Transverse colon (tissue), 4 donors: ENCODE measurements at places on chromosomes 16 and 17.

DNA sequence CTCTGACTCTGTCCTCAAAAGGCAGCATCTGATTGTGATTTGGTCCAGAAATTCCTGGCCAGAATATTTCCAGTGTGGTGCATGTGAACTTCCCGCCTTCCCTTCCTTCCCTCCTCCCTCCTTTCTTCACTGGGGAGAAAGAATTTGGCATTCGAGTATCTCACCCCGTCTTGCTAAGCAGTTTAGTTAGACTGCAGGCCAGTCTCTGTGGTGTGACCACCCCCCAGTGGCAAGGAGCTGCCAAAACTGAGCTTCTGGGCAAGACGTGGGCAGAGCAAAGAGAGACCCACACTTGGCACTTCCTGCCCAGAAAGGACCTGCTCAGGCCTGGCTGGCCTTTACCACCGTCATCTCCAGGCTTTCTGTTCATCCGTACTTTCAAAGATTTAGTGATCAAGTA, 36.4 kb downstream of the SNX20 start:
- peak; percentile 26 for DNase-seq

DNA sequence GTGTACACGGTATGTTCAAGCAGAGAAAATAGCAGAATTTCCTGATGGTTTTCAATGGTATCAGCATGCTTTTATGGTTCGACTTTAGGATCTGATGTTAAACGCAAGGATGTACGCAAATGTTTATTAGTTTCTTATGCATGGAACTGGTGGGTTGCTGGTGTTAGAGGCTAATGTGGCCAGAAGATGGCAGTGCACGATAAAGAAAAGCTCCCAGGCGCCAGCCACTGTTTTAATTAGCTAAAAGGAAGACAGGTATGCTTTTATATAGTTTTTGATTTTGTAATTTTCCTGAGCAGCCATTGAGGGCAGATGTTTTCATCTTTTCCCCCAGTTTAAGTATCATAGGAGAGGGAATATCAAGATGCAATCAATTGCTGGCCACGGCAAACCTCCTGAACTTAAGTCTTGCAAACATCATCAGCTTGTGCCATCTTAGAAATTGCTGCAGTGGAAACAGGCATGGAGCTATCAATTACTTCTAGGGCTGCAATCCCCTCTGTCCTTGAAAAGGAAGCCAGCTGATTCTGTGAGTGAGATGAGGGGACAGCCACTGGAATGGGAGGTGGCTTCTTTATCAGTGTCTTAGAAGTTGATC, 648.5 kb upstream of the RBFOX1 start:
- DNase-seq = peak; percentile 11

- no peak for DNase-seq
Measured at GRCh38 chr17:72386619-72387237, 265.9 kb downstream of the SOX9 start.

GRCh38 chr16:4060009-4060408, 56.2 kb downstream of the ADCY9 start:
- no peak for DNase-seq

- no peak for DNase-seq
Measured at GRCh38 chr17:66971264-66971663, 6.8 kb downstream of the CACNG4 start.

DNA sequence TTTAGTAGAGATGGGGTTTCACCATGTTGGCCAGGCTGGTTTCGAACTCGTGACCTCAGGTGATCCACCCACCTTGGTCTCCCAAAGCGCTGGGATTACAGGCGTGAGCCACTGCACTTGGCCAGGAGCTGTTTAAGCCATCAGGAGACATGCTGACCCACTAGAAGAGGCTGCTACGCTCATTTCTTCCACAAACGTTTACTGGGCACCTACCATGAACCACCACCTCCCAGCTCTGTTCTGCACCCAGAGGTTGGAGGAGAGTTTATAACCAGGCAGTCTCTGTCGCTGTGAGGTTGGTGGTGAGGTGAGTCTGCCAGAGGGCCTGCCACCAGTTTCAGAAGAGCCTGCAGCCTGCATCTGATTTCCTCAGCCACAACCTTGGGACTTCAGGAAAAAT, 51.8 kb downstream of the SF3B3 start:
- DNase-seq = no peak

GRCh38 chr17:80152081-80152702, 5.3 kb upstream of the EIF4A3 start:
- no peak for DNase-seq

DNA sequence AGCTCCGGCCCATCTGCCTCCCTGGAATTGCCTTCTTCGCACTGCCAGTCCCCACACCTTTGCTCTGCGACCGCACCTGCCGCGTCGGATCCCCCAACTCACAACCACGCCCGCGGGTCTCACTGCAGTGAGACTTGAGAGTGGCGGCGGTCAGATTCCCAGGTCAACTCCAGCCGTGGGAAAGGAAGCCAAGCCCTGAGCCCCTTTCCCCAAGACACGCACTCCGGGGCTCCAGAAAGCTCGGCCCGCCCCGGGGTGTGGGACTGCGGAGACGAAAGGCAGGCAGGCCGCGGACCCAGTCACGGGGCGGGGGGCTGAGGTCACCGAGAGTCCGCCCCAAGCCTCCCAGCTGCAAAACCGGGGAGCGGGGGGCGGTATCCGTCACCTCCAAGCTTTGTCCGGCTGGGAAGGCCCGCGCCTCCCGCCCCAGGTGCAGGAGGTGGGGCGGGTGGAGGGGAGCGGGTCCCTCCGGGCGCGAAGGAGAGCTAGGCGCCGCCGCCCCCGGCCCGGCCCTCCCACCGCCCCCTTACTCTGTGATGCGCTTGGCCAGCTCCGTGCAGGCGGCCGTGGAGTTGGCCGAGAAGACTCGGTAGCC, 615 bp downstream of the PRPSAP1 start:
- peak; percentile 47 for DNase-seq

GRCh38 chr17:75610103-75610984, 22.7 kb downstream of the MYO15B start:
- DNase-seq = peak; percentile 90

DNA sequence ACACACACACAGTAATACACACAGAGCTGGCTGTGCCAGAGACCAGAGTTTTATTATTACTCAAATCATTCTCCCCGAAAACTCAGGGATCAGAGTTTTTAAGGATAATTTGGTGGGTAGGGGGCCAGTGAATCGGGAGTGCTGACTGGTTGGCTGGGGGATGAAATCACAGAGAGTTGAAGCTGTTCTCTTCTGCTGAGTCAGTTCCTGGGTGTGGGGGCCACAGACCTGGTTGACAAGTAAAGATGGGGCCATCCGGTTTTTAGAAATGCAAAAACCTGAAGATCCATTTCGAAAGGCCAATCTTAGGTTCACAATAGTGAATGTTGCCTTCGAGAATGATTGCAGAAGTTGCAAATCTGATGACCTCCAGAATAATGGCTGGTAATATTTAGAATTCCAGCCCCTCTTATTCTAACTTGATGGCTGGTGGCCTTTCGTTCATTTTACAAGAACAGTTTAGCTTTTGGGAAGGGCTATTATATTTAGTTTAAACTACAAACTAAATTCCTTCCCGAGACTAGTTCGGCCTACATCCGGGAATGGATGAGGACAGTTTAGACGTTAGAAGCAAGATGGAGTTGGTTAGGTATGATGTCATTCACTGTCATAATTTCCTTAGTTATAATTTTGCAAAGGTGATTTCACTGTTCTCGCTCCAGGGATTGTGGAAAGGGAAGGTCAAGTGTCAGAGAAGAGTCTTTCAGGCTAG, 123.2 kb downstream of the KCNJ18 start:
- DNase-seq = no peak

- peak; percentile 13 for DNase-seq
Measured at GRCh38 chr17:76872221-76872873, 4.1 kb downstream of the MGAT5B start.

- DNase-seq = no peak
Measured at GRCh38 chr17:66677201-66677981, 157.5 kb upstream of the CACNG5 start.

GRCh38 chr17:15262291-15263205, 2.6 kb downstream of the PMP22 start:
- DNase-seq = peak; percentile 85

DNA sequence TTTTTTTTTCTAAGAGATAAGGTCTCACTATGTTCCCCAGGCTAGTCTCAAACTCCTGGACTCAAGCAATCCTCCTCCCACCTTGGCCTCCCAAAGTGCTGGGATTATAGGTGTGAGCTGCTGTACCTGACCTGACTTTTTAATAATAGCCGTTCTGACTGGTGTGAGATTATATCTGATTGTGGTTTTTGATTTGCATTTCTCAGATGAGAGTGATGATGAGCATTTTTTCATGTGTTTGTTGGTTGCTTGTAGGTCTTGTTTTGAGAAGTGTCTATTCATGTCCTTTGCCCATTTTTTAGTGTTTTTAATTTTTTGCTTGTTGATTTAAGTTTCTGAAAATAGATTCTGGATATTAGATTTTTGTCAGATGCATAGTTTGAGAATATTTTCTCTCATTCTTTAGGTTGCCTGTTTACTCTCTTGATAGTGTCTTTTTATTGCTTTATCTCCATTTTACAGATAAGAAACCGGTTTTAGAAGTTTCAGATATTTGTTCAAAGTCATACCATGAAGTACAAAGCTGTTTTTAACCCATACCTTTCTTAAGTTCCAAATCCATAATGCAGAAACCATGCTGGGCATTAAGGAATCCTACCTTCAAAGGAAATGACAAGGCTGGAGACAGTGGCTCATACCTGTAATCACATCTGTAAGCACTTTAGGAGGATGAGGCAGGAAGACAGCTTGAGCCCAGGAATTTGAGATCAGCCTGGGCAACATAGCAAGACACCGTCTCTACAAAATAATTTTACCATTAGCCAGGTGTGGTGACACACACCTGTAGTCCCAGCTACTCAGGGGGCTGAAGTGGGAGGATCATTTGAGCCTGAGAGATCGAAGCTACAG, 168.4 kb upstream of the TBX2 start:
- DNase-seq = no peak

DNA sequence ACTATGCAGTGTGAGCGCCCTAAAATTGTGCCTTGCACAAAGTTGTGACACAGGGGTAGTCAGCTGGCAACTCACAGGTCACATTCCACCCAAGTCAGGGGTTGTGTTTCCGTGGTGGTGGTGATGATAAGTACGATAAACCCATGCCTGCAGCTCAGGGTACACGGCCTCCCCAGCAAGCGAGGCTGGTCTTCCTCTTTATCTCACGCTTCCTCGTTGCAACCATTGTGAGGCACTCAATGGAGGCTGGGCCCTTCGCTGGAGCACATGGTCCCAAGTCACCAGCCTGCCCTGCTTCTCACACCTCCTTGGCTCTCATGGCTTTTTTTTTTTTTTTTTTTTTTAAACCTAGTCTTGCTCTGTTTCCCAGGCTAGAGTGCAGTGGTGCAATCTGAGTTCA, 307.5 kb downstream of the CPPED1 start:
- no peak for DNase-seq

GRCh38 chr17:58917228-58917627, 161.6 kb downstream of the PPM1E start:
- no peak for DNase-seq

GRCh38 chr16:82045465-82045864, 10.4 kb downstream of the HSD17B2 start:
- DNase-seq = no peak

GRCh38 chr17:1469231-1469852, 13.3 kb upstream of the CRK start:
- DNase-seq = no peak

DNA sequence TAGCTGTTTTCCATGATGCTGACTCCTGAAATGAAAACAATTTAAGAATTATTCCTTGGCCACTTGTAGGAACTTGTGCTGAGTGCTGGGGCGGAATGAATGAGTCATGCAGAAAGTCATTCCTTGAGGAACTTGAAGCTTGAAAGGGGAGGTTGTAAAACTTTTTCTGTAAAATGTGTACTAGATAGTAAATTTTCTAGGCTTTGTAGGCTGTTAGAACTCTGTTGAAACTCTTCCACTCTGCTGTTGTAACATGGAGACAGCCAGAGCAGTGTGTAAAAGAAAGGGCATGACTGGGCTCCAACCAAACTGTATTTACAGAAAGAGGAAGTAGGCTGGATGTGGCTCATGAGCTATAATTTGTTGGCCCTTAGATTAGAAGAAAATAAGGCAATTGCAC, 46.1 kb downstream of the ABCA8 start:
- DNase-seq = peak; percentile 20

- DNase-seq = peak; percentile 78
Measured at GRCh38 chr17:19301274-19301951, 61.1 kb downstream of the B9D1 start.

GRCh38 chr16:13959626-13960025, 39.7 kb downstream of the ERCC4 start:
- DNase-seq = no peak

- peak; percentile 21 for DNase-seq
Measured at GRCh38 chr16:5917436-5918195, 820.0 kb upstream of the EEF2KMT start.

DNA sequence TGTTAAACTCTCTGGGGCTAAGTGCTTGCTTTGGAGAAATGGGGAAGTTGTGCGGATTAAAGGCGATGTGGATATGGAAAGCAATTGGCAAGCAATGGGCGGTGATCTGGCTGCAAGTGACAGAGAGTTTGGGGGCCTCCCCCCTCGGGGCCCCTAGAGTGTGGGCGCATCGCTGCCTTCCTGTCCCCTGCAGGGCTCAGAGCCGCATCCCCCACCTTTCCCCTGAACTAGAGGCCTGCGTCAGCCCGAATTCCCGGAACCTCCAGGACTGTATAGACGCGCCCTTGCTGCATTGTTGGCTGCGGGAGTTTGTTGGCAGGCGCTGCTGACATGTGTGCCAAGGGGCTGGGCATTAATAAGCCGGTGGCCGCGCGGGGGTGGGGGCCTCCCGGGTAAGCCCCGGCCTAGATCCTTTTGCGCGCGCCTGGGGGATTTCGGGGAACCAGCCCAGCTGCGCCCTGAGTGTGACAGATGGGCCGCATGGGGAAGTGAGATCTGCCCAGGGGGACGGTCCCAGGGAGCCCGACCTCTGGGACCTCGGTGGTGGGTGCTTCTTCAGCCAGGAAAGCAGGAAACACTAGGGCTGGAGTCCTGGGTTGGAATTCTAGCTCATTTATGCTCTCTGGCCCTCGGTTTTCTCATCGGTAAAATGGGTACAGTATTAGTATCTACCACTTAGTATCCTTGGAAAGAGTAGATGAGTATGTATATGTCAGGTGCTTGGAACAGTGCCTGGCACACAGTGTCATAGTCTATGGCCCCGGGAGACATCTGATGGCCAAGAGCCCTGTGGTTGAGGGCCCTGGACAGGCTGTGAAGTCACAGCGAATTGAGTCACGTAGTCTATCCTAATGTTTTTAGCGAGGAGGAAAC, 1.0 kb downstream of the EEF2K start:
- DNase-seq = peak; percentile 82

DNA sequence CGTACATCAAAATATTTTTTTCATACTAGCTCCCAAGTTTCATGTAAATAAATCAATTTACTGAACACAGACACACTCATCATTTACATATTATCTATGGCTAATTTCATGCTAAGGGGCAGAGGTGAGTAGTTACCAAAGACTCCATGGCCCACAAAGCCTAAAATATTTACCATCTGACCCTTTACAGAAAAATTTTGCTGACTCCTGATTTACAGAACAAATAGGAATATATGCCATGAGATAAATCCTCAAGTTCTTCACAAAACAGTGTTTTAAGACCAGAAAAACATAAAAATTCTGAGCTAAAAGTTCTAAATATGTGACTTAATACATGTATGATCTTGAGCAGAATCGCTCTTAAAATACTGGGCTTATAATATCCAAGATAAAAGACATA, 36.6 kb upstream of the PHLPP2 start:
- DNase-seq = no peak
